ENCODE measurements at places on chromosomes 7 and 10. TPM values are rescaled to one million over a fixed set of nuclear protein-coding genes. Genes with fewer than 3 reads are reported as not detected.

- no peak for DNase-seq
Measured at GRCh38 chr10:119531067-119531466, 11.5 kb downstream of the RGS10 start.

GRCh38 chr7:90717296-90718060 is 121.4 kb downstream of the CDK14 start:
- no peak for DNase-seq

- no peak for DNase-seq
Measured at GRCh38 chr7:38806912-38807311, 102.1 kb downstream of the VPS41 start.

GRCh38 chr7:82528577-82529310 is 85.2 kb upstream of the CACNA2D1 start:
- DNase-seq: no peak

DNA sequence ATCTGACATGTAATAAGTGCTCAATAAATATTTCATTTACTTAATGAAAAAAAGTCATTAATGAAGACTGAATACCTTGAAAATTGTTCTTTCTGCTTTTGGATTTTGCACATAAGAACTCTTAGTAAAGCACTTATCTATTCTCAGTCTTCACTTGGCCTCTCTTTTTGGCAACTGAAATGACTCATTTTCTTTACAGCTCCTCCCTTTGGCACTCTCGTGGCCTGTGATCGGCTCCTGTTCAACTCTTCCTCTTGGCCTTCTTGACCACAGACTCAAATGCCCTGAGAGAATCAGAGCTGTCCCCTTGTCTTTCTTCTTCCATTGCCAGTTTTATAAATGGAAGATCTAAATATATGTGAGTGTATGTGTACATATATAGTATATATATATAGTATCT is 54.2 kb downstream of the FOXP2 start:
- DNase-seq: no peak

DNA sequence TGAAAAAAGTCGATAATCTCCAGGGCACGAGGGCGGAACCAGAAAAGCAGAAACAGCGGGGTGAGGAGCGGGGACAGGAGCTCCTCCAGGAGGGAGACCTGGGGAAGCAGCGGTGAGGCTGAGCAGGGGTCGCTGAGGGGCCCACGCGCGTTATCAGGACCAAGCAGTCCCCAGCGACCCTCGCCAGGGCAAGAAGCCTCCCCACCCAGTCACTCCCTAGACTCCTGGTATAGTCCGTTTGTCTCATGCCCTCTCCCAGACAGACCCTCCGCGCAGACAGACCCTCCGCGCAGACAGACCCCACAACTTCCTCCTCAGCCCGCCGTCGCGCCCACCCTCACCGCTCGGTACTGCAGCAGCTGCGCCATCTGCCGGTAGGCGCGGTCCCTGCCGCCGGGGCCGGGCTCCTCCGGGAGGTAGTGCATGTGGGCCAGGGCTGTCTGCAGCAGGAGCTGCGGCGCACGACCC is 6.3 kb downstream of the ATG9B start:
- peak; percentile 73 for DNase-seq

GRCh38 chr7:113562242-113562641 is 356.6 kb downstream of the PPP1R3A start:
- DNase-seq: no peak

DNA sequence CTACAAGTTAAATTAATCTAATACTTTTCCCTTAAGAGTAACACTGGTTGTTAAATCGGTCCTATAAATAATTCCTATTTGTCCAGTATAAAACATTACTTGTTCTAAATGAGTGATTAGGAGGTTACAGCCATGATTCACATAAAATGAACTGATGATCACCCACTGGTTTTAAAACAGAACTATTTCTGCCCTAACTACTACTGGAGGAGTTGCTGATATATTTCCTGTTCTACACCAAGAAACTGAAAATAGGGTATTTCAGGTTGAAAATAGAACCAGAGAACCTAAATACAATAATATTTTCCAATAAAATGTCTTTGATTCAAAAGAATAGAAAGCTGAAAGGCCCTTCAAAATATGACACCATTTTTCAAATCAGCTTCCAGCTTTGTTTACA is 30.9 kb downstream of the DNAJC1 start:
- DNase-seq: no peak

DNA sequence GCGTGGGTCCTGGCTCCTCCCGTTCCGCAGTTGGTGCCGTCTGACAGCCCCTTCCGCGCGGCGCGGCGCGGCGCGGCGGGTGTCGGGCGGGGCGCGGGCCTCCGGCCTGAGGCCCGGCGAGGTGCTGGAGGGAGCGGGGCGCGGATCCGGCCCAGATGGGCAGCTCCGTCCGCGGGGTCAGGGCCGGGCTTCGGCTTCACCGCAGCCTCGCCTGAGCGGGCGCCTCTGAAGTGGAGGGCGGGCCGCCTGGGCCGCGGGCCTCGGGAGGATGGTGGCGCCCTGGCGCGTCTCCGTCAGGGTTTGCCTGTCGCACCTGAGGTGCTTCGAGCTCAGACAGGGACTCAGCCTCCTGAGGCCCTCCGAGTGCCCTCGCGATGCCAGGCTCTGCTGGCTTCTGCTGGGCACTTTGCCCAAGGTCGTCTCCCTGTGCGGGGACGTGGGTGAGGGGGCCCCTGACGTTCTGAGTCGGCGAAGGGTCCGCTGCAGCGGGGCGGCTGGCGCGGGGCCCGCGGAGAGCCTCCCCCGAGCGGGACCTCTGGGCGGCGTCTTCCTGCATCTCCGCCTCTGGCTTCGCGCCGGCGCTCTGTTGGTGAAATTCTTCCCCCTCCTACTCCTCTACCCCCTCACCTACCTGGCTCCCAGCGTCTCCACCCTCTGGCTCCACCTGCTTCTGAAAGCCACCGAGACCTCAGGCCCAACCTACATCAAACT is 473 bp downstream of the ADCK2 start:
- DNase-seq: peak; percentile 72

GRCh38 chr10:43260911-43261577 is 5.8 kb downstream of the RASGEF1A start:
- no peak for DNase-seq

DNA sequence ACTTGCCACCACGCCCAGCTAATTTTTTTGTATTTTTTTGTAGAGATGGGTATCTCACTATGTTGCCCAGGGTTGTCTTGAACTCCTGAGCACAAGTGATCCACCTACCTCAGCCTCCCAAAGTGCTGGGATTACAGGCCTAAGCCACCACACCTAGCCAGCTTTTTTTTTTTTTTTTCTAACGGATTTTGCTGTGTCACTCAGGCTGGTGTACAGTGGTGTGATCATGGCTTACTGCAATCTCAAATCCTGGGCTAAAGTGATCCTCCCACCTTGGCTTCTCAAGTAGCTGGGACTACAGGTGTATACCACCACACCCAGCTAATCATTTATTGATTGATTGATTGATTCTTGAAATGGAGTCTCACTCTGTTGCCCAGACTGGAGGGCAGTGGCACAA is 106.0 kb upstream of the TRIM24 start:
- no peak for DNase-seq

Gene NPY
- not detected for total RNA-seq

DNA sequence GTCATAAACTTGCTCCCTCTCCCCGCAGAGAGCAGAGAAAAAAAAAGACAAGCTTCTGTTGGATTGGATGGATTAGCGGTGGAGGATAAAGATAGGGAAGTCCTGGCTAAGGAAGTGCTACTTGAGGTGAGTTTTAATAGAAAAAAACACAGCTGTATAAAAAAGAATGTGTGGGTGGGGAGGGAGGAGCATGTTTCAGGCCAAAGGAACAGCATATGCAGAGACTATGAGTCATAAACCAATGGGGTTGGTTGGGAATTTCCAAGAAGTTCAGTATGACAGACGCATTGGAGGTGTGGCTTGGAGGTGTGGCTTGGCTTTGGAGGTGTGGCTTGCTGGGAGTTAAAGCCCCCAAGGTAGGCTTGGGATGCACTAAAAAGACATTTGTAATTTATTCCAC is 103.0 kb upstream of the LSM8 start:
- DNase-seq: no peak

Gene SERPINE1
- 6.2 TPM for total RNA-seq

Gene IDI2
- total RNA-seq: not detected

GRCh38 chr7:113752689-113753088 is 166.1 kb downstream of the PPP1R3A start:
- DNase-seq: no peak

Gene VKORC1L1
- 25.9 TPM for total RNA-seq

GRCh38 chr10:91512458-91512857 is 102.3 kb downstream of the HECTD2 start:
- DNase-seq: no peak

GRCh38 chr10:110818311-110819256 is 53.1 kb upstream of the PDCD4 start:
- peak; percentile 54 for DNase-seq

DNA sequence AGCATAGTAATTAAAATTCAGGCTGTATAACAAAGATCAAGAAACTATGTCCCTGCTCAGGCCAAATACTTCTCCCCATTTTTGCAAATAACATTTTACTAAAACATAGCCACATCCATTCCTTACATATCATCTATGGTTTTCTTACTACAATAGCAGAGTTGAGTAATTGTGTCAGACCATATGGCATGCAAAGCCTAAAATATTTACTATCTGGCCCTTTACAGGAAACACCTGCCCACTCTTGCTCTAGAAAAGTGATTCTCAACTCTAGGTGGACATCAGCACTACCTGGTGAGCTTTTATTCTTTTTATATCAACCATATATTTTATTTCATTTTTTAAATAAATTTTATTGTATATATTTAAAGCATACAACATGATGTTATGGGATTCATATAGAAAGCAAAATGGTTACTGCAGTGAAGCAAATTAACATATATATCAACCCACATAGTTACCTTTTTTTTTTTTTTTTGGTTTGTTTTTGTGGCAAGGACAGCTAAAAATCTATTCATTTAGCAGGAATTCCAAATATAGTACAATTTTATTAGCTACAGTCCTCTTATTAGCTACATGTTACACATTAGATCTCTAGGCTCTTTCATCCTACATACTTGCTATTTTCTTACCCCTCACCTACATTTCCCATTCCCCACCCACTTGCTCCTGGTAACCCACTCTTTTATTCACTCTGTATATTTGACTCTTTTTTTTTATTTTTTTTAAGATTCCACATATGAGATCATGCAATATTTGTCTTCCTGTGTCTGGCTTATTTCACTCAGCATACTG is 19.6 kb downstream of the ABI1 start:
- no peak for DNase-seq

Gene NEUROG3
- not detected for total RNA-seq
